Cortex of kidney (tissue), 1 donor: ENCODE measurements at places on chromosomes 13 and 19.

- no peak for DNase-seq
These were observed 268.7 kb downstream of the DCT start for GRCh38 chr13:94210816-94211215.

- DNase-seq: no peak
These were observed 5.7 kb upstream of the ZNF492 start for GRCh38 chr19:22628401-22628800.

- DNase-seq: no peak
These were observed 6.8 kb downstream of the KATNAL1 start for GRCh38 chr13:30300596-30300995.

- no peak for DNase-seq
These were observed 4.6 kb downstream of the SPRY2 start for GRCh38 chr13:80336370-80336769.

DNA sequence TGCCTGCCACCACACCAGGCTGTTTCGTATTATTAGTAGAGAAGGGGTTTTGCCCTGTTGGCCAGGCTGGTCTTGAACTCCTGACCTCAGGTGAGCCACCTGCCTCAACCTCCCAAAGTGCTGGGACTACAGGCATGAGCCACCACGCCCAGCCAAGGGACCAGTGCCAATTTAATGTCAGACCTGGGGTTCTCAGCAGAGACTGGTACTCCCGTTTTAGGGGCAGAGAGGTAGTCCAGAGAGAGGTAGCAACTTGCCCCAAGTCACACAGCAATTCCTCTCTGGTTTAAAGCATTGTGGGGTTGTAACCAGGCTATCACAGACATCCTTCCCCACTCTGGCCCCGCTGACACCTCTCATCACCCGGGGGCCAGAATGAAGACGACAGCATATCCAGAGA is 112.1 kb downstream of the PTPRS start:
- DNase-seq: no peak

DNA sequence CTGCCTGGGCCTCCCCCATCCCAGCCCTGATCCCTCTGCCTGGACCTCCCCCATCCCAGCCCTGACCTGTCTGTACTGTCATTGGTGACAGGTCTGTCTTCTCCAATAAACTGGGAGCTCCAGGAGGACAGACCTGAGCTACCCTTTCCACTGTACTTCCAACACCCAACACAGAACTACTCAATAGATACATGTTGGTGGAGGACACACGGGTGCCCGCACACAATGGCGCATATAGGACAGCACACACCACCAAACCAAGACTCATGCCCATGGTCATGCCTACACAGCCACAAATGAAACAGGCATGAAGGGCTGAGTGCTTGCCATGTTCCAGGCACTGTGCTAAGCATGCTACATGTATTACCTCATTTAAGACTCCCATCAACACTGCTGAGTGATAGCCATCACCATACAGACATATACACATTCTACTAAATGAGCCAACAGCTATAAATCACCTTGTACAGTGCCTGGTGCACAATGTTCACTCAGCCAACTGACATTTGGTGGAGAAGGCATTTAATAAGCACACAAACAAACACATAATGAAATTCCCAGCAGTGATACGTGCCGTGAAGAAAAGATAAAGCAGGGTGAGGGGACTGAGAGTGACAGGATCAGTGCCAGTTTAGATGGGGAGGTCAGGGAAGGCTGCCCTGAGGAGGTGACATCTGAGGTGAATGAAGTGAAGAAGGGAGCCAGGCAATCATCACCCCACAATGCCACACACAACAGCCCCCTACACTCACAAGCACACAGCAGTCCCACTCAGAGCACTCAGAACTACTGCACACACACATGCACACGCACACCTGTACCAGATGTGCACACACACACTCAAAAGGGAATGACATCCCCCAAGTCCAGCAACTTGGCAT is 857 bp downstream of the POU2F2 start:
- DNase-seq: no peak

GRCh38 chr19:10096615-10096963 is 5.9 kb downstream of the ANGPTL6 start:
- no peak for DNase-seq

GRCh38 chr13:51549593-51549992 is 34.7 kb upstream of the WDFY2 start:
- no peak for DNase-seq

DNA sequence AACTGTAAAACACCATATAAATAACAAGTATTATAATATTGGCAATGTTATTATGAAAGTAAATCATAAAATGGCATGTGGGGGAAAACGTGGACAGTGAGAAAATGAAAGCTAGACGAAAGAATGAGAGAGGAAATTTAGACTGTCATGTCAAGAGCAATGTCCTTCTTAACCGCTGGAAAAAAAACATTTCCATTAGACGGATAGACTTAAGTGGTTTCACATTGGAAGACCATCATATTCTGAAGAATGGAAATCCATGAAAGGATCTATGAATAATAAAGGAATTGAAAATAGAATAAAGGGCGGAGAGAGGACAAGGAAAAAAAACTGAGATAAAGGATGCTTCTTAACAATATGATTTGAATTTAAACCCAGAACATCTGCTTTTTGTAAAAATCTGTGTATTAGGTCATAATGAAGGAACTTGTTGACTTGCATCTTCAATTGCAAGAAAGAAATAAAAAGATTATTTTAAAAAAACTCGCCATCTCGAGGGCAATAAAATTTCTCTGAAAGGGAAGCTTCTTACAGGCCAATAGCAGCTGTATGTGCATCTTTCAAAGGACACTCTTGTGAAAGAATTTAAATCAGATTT is 90.6 kb downstream of the SPRY2 start:
- no peak for DNase-seq

DNA sequence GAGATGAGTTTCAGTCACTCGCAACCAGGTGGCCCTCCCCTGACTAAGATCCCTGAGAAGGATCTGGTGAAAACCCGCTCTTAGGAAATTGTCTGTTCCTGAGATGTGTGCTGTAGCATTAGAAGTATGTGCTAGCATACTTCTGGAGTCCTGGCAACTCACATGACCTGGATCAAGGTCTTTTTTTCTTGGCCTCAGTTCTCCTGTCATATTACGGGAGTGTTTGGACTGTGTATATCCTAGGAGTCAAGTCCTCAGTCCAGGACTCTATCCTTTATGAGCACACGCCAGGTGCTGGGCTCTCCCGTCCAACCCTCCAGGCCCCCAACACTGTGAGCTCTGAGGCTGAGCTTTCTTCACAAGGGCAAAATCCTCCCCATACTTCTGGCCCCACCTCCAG is 156.4 kb downstream of the UQCRFS1 start:
- no peak for DNase-seq

- no peak for DNase-seq
These were observed 25.9 kb downstream of the DPF1 start for GRCh38 chr19:38197937-38198704.

DNA sequence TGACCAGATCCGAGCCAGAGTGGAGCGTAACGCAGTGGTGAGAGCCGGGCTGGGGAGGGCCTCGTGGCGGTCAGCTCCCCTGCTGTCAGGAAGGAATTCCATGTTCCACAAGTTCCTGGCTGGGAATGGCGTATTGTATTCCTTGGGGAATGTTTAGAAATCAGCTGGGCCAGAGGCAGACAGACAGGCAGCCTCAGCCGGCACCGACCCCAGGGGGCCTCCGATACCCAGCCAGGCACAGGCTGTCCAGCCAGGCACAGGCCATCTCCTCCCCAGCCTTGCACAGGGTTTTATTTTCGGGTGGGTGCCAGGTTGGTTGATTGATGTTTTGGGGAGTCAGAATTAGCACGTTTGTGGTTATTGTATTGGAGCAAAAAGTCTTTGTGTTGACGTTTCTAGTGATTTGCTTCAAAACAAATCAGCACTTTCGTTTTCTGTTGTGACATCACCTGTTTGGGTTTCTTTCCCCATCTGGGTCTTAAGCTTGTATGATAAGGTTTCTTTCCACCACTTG is 126.6 kb upstream of the MCF2L start:
- DNase-seq: no peak

DNA sequence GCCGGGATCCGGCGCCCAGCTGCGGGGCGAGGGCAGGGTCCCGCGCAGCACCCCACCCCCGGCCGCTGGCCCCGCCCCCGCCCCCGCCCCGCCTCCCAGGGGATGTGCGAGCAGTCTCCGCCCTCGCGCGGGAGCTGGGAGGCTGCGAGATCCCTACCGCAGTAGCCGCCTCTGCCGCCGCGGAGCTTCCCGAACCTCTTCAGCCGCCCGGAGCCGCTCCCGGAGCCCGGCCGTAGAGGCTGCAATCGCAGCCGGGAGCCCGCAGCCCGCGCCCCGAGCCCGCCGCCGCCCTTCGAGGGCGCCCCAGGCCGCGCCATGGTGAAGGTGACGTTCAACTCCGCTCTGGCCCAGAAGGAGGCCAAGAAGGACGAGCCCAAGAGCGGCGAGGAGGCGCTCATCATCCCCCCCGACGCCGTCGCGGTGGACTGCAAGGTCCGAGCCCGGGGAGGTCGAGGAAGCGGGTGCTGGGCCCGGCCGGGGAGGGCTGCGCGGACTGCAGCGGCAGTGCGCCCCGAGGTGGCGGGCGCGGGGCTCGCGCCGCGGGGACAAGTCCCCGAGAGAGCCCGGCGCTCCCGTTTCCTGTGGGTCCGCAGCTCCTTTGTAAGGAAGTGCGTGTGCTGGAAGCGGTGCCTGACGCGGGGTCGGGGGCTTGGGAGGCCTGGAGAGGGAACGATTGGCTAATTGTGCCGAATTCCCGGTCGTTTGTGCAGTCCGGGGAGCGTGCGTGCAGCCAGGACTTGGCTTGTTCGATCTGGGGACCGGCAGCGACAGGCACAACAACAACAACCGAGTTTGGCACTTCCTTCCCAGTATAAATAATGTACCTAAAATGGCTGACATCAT is at the start of gene ITM2B:
ITM2B (plus strand) TSS at position 161 of the 843 bp plus-strand sequence; CDS start at position 316, 155 bp downstream.
- peak; percentile 66 for DNase-seq

DNA sequence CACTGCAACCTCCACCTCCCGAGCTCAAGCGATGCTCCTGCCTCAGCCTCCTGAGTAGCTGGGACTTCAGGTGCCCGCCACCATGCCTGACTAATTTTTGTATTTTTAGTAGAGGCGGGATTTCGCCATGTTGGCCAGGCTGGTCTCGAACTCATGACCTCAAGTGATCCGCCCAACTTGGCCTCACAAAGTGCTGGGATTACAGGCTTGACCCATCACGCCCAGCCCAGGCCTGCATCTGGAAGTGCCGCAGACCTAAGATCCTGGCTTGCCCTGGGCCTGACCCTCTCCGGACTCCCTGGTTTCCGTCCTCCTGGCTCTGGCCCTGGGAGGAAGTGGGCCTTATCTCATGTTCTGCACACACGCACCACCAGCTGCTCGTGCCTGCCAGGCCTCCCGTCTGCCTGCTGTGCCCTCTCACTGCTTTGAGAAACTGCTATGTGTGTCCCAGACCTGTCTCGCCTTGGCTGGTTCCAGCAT is 4.7 kb upstream of the PTGIR start:
- DNase-seq: no peak

- DNase-seq: no peak
These were observed 1.9 kb downstream of the ARHGAP33 start for GRCh38 chr19:35777086-35777841.

GRCh38 chr19:30719999-30720345 is 347.8 kb downstream of the ZNF536 start:
- no peak for DNase-seq

DNA sequence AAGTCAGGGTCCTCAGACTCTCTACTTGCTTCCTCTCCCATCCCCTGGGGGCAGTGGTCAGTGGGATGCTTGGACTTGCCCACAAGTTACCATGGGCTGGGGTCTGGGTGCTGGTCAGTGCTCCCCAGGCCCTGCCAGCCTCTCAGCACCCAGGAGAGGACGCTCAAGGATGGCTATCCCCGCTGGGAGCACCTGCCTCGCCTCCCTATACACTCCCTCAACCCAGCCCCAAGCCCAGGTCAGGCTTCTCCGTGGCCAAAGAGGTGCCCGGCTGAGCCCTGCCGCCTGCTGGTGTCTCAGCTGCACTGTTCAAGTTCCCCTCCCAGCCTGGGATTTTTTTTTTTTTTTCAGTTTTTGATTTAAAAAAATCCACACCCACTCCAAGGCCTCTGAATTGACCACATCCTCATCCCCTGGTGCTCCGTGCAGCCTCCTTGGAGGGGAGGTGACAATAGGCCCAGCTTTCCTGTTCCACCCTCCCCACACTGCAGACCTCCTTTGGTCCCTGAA is 10.8 kb downstream of the F2RL3 start:
- DNase-seq: no peak

- no peak for DNase-seq
These were observed 109.2 kb downstream of the ZNF486 start for GRCh38 chr19:20276011-20276731.
